Frontal cortex (tissue), 4 donors: ENCODE measurements at places on chromosomes 5 and 9. TPM values are rescaled to one million over a fixed set of nuclear protein-coding genes. Genes with fewer than 3 reads are reported as not detected.

Gene CDHR2
- total RNA-seq, result under 0.01 TPM

Gene F2R
- 22.8 TPM for total RNA-seq

Gene HTR1A
- 20.4 TPM for total RNA-seq

Gene PRRX2
- total RNA-seq, result not detected

Gene TCF7
- 0.41 TPM for total RNA-seq

Gene KLF4
- total RNA-seq, result 2.0 TPM

Gene FRMPD1
- 0.41 TPM for total RNA-seq

Gene CKMT2
- total RNA-seq, result 0.82 TPM

Gene ANKDD1B
- total RNA-seq, result 1.2 TPM

Gene ADAMTS12
- 1.2 TPM for total RNA-seq

Gene TBC1D13
- total RNA-seq, result 6.5 TPM

Gene ZDHHC11B
- 4.5 TPM for total RNA-seq

Gene S1PR3
- 3.7 TPM for total RNA-seq

Gene FUT7
- not detected for total RNA-seq

Gene ADAM19
- total RNA-seq, result 12.6 TPM

Gene FAM169A
- total RNA-seq, result 75.4 TPM

Gene JMY
- total RNA-seq, result 39.9 TPM

Gene ARHGEF37
- 1.2 TPM for total RNA-seq

Gene TEX48
- not detected for total RNA-seq

Gene SPAG8
- 2.9 TPM for total RNA-seq

Gene BNIP1
- total RNA-seq, result 16.3 TPM

Gene HEMGN
- total RNA-seq, result 3.7 TPM

Gene FCN1
- 0.82 TPM for total RNA-seq

Gene TNC
- 39.9 TPM for total RNA-seq

Gene CARD9
- 0.41 TPM for total RNA-seq

Gene CYFIP2
- 71.7 TPM for total RNA-seq

Gene SLC36A3
- total RNA-seq, result not detected

Gene UNC13B
- 17.9 TPM for total RNA-seq

Gene OR2K2
- total RNA-seq, result 0.41 TPM

Gene DAPK1
- 66.0 TPM for total RNA-seq

Gene TIFAB
- not detected for total RNA-seq

Gene ANXA1
- 8.2 TPM for total RNA-seq

Gene AGXT2
- not detected for total RNA-seq

Gene SPACA9
- total RNA-seq, result 2.0 TPM

Gene SOX30
- under 0.01 TPM for total RNA-seq

Gene FGF1
- total RNA-seq, result 2.9 TPM

Gene LRRC19
- not detected for total RNA-seq

Gene C5orf52
- not detected for total RNA-seq

Gene ZNF883
- total RNA-seq, result 28.1 TPM

Gene GPR151
- total RNA-seq, result 0.41 TPM

Gene CDC20B
- not detected for total RNA-seq

Gene CDH9
- total RNA-seq, result 31.4 TPM

Gene C9orf152
- total RNA-seq, result not detected
